T-helper 9 cell (primary cell): ENCODE measurements at places on chromosomes 3 and 15.

DNA sequence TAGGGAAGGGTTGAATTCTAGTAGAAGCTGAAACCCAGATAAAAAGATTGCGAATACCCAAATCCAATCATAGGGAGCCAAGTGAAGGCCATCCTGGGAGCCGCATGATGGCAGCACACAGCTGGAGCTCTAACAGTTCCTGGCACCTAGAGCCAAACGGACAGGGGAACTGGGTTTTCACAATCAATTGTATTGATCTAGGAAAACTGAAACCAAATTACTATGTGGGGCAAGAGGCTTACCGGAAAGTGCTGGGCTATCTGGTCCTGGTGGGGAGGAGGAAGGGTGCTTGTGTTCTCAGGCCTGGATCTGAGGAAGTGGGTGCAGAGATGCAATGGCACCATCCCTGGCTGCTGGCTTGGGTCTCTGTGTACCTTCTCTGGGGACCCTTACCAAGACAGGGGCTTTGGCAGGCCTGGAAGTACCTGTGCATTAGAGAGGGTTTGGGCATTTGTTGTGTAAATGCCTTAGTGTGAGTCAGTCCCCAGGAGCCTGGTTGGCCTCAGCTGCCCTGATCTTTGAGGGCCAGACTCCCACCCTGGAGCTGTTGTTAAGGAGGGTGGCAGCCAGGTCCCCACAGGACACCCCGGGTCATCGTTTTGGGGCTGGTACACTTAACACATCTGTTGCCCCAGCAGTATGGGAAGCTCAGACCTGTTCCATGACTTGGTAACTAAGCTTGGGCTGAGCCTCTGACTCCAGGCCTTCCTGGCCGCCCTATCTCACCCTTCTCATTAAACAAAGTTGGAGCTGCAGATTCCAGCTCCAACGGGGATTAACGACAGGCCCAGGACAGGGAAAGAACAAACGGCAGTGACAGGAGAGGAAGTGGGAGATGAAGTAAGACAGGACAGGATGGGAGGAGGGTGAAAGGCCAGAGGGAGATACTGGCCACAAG is 8.9 kb upstream of the FURIN start:
- DNase-seq, result no peak

DNA sequence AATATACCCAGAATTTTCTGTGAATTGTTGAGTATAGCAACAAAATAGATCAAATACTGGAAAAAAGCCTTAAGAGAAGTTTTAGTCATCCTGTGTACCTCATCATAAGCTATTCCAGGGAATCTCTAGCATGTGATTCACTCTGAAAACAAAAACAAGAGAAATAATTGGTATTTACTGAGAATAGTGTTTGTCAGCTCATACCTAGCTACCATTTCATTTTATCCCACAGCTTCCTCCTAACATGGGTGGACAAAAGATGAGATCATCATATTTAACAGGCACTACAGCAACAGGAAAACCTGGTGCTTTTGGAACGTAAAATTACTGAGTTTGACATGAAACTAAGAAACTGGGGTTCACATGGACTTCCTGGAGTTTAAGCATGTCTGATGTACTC is 753.5 kb upstream of the NECTIN3 start:
- DNase-seq, result no peak

GRCh38 chr15:82934100-82934880 is 18.2 kb downstream of the HOMER2 start:
- DNase-seq, result no peak

GRCh38 chr3:13093687-13094086 is 20.5 kb upstream of the IQSEC1 start:
- no peak for DNase-seq

DNA sequence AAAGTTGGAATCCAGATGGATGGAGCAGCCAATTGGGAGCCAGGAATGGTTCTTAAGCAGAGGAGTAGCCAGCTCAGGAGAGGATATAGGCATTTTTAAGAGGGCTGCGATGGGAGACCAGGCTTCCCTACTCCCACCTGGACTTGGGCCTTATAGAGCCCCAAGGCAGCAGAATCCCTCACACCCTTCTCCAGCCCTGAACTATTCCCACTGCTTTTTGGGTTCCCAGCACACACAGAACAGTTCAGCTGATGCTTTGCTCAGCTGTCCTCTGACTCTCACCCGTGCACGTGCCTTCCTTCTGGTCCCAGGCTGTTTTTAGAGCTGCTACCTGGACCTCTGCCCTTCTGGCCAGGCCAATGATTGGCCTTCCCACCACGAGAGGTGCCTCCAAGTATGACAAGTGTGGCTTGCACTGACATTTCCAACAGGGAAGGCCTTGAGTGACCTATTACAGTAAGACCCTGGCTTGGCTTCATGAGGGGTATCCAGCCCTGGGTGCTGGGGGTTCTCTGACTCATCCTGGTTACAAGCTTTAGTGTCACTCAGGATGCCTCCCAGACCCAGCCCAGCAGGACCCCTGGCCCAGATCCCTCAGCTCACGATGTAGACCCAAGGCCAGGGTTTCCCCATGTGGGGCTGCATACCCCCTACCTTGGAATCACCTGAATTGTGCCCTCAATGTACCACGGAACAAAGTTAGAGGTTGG is 25.2 kb downstream of the NOX5 start:
- DNase-seq, result no peak

DNA sequence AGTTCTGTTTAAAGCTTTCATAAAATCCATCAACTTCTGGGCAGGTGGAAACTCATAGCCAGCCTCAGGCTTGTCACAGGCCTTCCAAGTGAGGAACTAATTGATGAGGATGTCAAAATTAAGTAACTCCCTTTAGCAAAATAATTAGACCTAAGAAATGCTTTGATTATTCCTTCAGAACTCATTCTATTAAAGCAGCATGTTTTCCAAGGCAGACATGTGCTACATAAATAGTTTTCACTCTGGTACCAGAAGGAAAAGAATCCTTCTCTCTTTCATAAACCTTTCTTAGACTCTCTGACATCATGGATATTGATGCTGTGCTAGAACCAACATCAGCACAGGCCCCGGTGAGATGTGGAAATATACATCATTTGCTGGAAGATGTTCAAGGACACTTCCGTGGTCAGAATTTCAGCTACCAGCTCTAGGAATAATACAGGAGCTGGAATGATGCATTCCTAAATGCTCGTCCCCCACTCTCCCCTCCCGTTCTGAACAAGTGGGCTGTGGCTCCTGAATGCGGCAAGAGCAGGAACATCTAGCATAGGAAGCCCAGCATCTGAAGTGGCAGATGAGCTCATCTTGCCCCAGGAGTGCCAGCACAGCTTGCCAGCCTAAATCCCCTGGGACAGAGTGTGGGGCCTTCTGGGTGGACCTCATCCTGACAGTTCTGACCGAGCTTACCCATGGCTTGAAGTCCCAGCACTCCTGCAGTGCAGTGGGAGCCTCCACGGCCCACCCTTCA is 82.4 kb downstream of the WWTR1 start:
- DNase-seq, result no peak

GRCh38 chr3:34284959-34285826 is 486.8 kb downstream of the PDCD6IP start:
- no peak for DNase-seq

- DNase-seq, result no peak
These were observed 18.6 kb downstream of the IQSEC1 start for GRCh38 chr3:13054341-13055285.

DNA sequence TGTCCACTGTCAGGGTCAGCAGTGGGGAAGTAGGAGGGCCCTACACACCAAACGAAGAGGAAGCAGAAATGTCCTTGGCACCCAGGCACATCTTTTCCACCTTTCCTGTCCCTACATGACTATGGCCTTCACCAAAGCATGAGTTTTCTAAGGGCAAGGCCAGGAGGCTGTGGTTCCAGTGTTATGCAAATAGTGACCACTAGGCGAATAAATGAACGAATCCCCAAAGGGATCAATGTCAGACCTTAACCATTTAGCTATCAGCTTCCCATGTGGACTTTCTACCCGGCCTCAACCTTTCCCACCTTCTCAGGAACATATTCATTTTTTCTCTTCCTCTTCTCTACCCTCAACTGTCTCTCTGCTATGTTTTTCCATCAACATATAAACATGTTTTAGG is 63.1 kb downstream of the NTRK3 start:
- DNase-seq, result no peak

- no peak for DNase-seq
These were observed 208.4 kb downstream of the TIGIT start for GRCh38 chr3:114502204-114502603.

DNA sequence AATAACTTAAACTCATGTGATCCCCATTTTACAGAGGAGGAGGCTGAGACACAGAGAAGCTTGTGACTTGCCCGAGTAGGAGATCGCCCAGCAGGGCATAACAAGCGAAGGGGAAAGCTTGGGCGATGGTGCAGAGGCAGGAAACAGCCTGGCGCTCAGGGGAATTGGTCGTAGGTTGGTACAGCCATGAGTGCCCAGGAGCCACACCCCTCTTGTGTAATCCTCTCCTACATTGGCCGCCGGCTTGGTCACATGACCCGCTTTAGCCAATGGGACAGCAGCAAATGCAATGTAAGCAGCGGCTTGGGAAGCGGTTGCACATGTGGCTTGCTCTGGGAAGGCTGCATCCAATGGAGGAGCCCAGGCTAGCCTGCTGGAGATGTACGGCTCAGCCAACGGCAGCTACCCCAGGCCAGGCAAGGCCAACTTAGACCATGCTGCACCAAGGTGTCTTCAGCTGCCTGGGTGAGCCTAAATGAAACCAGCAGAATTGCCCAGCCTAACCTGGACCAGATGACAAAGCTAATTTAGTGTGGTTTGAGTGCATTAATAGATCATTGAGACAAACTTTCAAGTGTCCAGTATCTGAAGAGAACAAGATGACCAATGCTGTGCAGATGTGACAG is 50.3 kb upstream of the SLC6A6 start:
- no peak for DNase-seq

DNA sequence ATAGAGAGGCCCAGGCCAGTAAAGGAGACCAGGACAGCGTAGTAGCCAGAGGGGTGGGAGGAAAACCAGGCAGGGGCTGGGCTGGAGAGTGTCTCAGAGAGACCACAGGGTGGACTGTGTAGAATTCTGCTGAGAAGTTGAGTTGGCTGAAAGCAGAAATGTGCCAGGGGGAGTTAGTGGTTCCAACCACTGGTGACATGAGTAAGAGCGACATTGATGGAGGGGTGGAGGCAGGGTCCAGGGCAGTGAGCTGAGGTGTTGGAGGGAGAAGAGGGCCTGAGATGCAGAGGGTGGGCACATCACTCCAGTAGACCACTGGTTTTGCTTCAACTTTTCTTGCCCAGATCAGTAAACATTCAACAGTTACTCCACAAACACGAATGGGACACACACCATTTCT is 106.5 kb downstream of the ASB7 start:
- DNase-seq, result no peak

DNA sequence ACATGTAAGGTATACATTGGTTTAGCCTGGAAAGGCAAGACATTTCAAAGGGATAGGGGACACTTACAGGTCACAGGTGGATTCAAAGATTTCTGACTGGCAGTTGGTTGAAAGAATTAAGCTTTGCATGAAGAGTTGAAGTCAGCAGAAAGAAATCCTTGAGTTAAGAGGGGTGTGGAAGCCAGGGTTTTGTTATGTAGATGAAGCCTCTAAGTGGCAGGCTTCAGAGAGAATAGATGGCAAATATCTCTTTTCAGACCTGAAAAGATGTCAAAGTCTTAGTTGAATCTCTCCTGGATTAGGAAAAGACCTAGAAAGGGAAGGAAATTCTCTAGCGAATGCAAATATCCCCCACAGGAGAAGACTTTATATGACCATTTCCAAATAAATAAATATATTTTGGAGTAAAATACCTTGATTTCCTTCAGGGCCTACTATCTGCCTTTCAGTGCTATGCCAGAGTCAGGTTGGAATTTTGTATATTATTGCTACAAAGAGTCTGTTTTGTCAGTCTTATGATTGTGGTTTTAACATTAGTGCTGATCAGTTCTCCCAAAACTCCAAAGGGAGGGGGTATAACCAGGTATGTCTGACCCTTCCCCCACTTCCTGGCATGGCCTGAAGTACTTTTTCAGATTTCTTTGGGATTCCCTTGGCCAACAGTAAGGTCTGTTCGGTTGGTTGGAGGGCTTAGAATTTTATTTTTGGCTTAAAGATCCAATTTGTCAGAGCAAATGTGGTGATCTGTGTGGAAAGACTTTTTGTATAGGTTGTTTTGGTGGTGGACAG is 286.4 kb downstream of the LRTM1 start:
- no peak for DNase-seq

GRCh38 chr3:183698756-183699155 is 1.2 kb downstream of the YEATS2 start:
- DNase-seq, result no peak

DNA sequence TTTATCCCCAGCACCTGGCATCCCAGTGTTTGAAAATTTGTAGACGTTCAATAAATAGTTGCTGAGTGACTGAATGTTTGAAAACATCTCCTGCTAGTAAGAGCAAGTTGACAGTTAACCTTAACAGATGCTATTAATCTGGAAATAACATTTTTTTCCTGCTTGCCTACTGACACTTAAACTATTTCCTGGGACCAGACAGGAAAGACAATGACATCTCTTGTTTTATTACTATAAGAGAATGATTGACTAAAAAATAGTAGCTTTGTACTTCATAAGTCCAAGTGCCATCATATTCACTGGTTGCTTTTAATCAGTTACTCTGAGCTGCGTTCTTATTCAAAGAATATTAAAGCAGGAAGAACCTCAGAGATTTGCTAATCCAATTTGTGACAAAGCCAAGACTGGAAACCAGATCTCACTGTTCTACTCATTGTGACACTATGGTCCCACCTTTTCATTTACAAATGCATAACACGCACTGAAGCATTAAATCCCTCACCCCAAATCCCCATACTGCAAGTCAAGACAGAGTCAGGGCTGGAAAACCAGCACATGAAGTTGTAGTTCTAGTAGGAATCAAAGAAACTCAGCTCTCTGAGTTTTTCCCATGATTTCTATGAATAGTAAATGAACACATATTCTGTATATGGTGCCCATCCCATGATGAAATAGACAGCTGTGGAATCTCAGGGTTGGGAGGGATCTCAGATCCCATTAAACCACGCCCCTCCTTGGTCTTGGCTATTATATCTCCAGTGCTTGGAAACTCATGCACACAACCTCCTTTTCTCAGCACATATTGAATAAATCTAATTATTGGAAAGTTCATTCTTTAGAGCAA is 212.7 kb upstream of the P2RY1 start:
- no peak for DNase-seq

DNA sequence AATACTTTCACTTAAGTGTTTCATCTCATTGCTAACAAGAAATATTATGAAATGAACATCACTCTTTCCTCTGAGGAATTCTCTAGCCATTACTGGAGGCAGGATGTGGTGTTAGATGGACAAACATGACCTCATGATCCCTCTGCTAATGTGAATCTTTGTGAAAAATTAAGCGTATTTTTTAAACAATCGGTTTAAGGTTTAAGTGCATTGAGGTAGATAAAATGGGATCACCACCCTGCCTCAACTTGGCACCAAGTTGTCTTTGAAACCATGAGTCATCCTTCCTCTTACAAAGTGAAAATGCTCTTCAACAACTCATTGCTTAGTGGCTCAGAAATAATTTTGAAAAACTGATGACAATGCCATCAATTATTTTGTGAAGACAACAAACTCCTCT is 76.0 kb upstream of the DCBLD2 start:
- DNase-seq, result no peak
